ENCODE measurements at places on chromosomes 5 and 9.
A peak's percentile ranks its signal among the peaks of the same experiment; 100 is the strongest.

- DNase-seq = peak; percentile 41
Measured at GRCh38 chr5:179699616-179700237, 960 bp downstream of the CANX start.

- no peak for DNase-seq
Measured at GRCh38 chr9:83987402-83987791, 6.8 kb downstream of the RMI1 start.

DNA sequence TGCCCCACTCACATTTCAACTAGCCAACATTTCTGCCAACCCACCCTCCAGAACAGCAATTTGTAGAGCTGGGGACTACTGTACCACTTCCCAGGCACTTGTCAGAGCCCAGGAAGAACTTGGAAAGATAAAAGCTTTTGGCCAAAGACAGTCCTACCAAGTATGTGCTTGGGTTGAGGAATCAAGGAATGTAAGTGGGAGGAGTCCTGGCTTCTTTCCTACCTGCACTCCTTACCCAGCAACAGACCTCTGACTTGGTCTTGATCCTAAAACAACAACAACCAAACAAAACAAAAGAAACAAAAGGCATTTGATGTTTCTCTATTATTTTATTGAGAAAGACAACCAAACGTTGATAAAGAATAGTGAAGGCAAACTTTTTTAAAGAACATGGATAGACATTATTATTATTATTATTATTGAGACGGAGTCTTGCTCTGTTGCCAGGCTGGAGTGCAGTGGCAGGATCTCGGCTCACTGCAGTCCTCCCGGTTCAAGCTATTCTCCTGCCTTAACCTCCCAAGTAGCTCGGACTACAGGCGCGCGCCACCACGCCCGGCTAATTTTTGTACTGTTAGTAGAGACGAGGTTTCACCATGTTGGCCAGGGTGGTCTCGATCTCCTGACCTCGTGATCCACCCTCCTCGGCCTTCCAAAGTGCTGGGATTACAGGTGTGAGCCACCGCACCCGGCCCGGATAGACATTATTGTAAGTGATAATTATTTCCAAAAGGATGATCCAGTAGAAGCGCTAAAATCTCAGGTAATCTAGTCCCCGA is 33.5 kb downstream of the ANXA2R start:
- DNase-seq = no peak

DNA sequence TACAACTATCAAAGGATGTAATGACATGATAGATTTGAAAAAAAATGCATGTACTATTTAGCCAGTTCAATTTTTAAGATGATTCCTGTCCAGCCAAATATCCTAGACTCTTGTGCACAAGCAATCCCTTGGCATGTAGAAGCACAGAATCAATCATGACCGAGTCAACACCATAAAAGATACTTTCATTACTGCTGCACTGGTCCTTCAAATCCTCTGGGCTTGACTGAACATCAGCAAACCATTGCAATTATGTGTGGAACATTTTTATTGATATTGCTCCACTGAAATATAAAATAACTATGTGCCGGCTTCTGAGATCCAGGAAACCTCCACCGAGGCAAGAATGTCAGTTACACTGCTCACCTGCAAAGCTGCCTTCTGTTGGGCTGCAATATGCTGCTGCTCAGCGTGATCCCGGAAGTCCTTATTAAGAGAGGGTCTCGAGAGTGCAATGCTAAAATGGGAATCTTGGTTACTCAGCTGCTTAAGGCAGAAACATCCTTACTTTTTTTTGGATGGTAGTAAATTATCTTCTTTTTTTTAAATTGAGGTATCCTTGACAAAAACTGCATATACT is 28.7 kb downstream of the INIP start:
- DNase-seq = no peak

GRCh38 chr9:26321935-26322334 is 570.7 kb downstream of the CAAP1 start:
- DNase-seq = no peak

DNA sequence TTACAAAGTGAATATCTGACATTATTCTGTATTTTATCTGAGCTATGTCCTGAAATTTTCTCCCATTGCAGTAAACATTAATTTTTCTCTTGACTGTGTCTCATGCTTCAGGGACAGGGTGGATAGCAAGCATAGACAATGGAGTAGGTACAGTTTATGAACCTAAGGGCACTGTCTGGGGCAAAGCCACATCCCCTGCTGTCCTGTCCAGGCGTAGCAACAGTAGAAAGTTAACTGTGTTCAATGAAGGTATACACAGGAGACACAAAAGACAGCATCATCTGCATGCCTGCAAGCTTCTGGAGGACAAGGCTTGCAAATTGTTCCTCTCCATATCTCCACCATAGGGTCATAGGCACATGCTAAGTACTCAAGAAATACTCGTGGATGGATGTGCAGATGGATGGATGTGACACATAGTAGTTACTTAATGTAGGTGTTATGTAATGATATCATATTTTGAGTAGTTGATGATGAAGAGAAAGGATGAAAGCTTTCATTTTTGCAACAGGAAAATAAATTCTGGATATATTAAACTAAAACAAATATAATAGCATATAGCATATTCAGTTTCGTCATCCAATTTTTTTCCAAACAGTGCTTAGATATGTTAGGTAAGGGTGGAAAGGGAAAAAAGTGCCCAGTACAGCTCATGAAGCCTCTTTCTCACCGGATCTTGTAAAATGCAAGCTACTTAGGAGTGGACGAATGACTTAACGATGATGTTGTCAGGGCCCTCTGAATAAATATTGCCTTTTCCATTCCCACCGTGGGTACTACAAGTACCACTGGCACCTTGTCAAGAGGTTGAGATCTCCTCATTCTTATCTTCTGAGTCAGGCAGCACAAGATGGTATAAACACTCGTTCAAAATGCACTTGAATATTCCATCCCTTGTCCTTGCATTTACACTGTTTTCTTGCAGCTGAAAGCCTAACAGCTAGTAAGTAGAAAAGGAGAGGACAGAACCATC is 19.9 kb upstream of the ZSWIM6 start:
- peak; percentile 97 for DNase-seq

GRCh38 chr5:14439087-14439871 is 142.3 kb upstream of the OTULINL start:
- DNase-seq = no peak

DNA sequence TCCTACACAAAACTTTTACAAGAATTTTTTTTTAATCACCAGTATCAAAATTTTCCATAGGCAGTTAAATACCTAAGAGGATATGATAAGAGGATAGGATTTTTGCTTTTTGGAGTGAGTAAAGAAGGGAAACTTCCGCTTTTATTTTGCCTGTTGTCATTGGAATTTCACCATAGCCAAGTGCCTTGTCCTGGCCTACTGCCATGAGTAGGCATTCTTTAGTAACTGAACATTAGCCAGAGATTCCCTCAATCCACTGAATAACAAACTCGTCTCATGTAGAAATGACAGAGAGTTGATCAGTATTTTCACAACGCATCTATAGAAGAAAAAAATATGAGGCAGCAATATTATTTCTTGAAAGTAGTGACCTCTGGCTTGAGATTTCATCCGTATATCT is 289.6 kb upstream of the ADAMTSL1 start:
- DNase-seq = no peak

DNA sequence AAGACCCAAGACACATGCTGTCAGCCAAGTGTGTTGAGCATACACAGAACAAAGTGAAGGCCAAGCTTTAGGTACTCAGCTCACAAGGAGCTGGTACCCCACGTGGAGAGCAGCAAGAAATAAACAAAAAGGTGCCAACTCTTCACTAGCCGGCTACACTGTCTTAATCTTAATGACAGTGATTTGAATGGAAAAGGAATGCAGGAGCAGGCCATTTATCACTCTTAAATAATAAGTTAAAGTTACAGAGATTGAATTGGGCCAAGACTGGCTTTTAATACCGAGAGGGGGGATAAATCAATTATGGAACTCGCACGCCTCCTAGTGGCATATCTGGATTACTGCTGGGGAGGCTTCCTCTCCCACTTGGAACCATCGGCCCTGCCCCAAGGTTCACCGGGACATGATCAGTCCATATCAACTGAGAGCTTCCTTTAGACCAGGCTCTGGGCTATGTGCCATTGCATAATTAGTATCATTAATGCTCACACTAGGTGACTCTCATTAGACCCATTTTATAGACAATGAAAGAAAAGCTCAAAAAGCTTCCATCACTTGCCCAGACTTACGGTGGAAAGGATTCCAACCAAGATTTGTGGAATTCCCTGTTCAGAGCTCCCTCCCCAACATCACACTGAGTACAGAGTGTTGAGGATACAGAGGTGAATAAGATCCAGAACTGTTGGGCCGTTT is 94.0 kb downstream of the ACTL7B start:
- DNase-seq = peak; percentile 46

- peak; percentile 27 for DNase-seq
Measured at GRCh38 chr5:94498199-94498598, 120.2 kb downstream of the KIAA0825 start.

- no peak for DNase-seq
Measured at GRCh38 chr9:89815903-89816573, 211.2 kb downstream of the GADD45G start.

DNA sequence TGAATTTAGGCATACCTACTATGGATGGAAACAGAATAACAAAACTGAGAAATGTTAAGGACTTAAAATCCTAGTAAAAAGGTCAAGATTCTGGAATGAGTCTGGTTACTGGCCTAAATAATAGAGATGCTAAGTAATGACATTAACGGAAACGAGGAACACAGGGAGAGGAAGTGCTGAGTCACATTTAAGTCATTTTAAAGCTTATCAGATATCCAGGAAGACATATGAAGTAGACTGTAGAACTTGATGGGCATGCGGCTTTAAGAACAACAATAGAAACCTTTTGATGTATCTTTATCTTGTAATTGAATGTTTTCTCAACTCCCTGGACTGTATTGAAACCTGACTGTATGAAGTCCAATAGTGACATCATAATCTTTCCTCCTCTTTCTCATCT is 1251.4 kb upstream of the CDH6 start:
- DNase-seq = no peak

- DNase-seq = no peak
Measured at GRCh38 chr5:160667160-160667559, 184.9 kb downstream of the ATP10B start.

DNA sequence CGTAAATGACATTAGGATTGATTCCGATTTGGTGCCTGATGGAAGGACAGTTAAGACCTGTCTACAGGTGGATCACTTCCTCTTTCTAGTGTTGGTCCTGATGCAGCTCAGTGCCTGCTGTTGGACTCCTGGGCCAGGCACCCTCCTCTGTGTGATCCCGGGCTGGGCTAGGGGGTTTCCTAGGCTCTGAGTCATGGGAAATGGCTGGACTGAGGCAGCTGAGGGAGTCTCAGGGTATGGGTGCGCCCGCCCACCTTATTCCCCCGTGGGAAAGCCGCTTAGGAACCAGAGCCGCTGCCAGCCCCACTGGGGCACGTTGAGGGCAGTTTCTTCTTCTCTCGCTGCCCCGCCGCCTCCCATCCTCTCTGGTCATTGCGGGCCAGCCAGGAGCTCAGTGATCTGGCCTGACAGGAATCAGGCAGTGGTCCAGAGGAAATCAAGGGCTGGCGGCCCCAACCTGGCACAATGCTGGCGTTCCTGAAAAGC is 12.9 kb downstream of the TCF7 start:
- DNase-seq = peak; percentile 47

- no peak for DNase-seq
Measured at GRCh38 chr5:151148583-151148982, 9.0 kb downstream of the ANXA6 start.

GRCh38 chr5:112005623-112005930 is 248.6 kb upstream of the NREP start:
- peak; percentile 42 for DNase-seq

DNA sequence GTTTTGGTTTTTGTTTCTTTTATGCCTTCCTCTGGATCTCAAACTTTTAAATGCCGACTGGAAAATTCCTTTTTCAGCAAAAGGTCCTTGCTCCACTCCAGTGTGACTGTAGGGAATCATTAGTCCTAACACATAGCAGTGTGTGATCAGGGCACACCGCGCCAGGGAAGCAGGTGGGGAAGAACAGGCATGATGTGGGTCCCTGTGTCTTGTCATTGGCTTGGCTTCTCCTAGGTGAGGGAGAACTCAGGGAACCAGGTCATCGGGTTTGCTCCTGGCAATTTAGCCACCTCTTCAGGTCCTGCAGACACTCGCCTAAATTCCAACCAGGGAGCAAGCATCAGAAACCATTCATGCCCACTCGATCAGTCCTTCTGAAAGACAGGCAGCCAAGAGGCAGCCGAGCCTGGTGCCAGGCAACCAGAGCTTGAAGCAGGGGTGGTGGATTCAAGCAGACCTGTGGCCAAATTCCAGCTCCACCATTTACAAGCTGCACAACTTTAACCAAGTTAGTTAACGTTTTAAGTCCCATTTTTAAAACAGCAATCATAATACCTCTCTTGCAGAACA is 514.2 kb downstream of the BNC2 start:
- no peak for DNase-seq

GRCh38 chr9:123851851-123852250 is 78.1 kb downstream of the DENND1A start:
- DNase-seq = no peak

DNA sequence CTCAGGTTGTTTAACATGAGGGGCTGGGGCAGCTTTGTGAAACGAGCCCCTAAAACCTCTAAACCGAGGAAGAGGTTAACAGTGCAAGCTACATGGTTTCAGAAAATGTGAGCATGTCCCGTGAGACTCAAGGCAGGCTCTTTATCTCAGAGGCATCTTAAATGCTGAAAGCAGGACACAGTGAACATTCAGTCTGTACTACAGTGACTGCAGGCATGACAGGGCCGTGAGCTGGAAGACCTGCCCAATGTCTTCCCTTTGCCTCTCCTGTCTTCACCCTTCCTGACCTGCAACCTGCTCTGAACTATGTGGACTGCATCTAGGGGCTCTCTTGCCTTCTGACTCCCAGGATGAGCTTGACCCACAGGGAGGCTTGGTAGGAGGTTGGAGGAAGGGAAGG is 58.3 kb downstream of the PRLR start:
- no peak for DNase-seq

- no peak for DNase-seq
Measured at GRCh38 chr9:17928228-17928627, 349.4 kb downstream of the SH3GL2 start.

DNA sequence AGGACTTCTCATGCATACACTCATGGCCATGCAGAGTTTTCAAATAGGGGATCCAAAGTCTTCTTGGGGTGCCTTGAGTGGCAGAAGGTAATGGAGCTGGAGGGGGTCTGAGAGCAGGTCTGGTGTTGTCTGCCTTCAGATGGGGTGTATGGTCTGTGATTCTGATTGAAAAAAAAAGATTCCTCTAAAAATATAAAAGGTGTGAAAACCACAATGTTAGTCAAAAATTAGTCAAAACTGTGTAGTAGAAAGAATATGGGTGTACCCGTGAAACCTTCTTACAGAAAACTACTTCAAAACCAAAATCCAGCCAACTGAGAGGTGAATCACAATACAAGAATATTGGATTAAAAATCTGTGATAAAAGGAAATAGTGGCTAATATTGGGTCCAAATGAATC is 20.1 kb downstream of the DOCK2 start:
- no peak for DNase-seq

- DNase-seq = no peak
Measured at GRCh38 chr5:140967226-140967893, 1.1 kb downstream of the PCDHAC2 start.
